ENCODE measurements at places on chromosomes 6 and 20. TPM values are rescaled to one million over a fixed set of nuclear protein-coding genes. Genes with fewer than 3 reads are reported as not detected.

Gene CMTR1
- 15.9 TPM for total RNA-seq

Gene WFDC10B
- not detected for total RNA-seq

Gene HDGFL1
- not detected for total RNA-seq

Gene MRS2
- total RNA-seq, result 22.4 TPM

Gene TRIM31
- total RNA-seq, result 0.85 TPM

Gene RRAGD
- total RNA-seq, result 4.8 TPM

Gene GJA1
- 62.7 TPM for total RNA-seq

Gene ANGPT4
- 0.02 TPM for total RNA-seq

Gene GABRR2
- 0.09 TPM for total RNA-seq

Gene VSX1
- 0.99 TPM for total RNA-seq

Gene MOXD1
- 2.7 TPM for total RNA-seq

Gene SLX4IP
- total RNA-seq, result 2.1 TPM

Gene PAQR8
- total RNA-seq, result 1.3 TPM

Gene MRPS18A
- 48.0 TPM for total RNA-seq

Gene IL17A
- not detected for total RNA-seq

Gene CDSN
- not detected for total RNA-seq

Gene ADTRP
- 0.56 TPM for total RNA-seq

Gene LHFPL5
- 0.09 TPM for total RNA-seq

Gene MYH7B
- total RNA-seq, result 0.08 TPM

Gene HS3ST5
- not detected for total RNA-seq

Gene PLN
- not detected for total RNA-seq

Gene LINC00237
- not detected for total RNA-seq

Gene THEMIS
- not detected for total RNA-seq

Gene TXLNB
- not detected for total RNA-seq

Gene NFATC2
- total RNA-seq, result 8.4 TPM
